ENCODE measurements at places on chromosomes 12 and 14.

DNA sequence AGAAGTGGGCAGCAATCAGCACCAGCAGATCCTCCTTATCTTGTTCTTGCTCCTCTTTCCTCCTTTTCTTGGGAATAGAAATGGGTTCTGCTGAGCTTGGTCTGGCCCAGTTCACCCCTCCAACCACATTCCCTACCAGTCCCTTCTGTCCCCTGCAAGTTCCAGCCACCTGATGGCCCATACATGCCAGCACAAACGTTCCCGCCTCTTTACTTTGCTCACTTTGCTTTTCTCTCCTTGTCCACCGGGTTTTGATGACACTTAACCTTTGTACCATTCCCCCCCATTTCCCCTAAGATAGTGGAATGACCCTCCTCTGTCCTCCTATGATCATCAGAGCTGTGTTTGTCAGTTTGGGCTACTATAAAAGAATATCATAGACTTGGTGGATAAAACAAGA lies 23.4 kb upstream of the EML1 start:
- DNase-seq, result no peak

GRCh38 chr12:107349008-107349747 lies 255.8 kb upstream of the CRY1 start:
- DNase-seq, result no peak

GRCh38 chr12:58959639-58960300 lies 39.5 kb upstream of the LRIG3 start:
- DNase-seq, result no peak

- DNase-seq, result no peak
Measured at GRCh38 chr14:40308240-40308639, 876.0 kb upstream of the FBXO33 start.

- no peak for DNase-seq
Measured at GRCh38 chr12:124361074-124361970, 66.4 kb downstream of the RFLNA start.
